Epithelial cell of esophagus (primary cell): ENCODE measurements at places on chromosomes 7 and 10.

DNA sequence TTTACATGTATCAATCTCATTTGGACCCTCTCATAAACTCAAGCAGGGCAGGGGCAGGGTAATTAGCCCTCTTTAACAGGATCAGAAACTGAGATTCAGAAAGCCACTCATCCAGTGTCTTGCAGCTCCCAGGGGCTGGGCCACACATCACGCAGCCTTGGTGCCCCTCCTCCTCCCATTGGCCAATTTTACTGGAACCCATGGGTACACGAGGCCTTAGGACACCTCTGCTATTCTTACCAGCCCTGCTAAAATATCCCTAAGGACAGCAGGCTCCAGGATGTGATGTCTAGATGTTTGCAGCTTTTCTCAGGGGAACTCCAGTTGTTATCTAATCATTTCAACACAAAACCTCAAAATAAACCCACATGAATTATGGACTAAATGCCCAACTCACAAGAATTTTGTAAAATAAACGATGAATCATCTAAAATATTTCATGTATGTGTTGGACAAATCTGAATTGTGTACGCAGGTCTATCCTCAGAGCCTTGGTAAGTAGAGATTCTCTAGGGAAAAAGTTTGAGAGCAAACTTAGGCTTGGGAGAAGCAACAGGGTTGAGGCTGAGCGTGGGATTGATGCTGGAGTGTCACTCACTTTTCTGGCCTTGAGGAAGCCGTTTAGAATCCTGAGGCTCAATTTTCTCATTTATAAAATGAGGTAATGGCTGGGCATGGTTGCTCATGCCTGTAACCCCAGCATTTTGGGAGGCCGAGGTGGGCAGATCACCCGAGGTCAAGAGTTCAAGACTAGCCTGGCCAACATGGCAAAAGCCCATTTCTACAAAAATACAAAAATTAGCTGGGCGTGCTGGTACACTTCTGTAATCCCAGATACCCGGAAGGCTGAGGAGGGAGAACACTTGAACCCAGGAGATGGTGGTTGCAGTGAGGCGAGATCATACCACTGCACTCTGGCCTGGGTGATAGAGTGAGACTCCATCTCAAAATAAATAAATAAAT, 69.7 kb upstream of the TNS3 start:
- peak; percentile 53 for DNase-seq

GRCh38 chr10:19654576-19654975, 161.7 kb upstream of the PLXDC2 start:
- DNase-seq: peak; percentile 76

DNA sequence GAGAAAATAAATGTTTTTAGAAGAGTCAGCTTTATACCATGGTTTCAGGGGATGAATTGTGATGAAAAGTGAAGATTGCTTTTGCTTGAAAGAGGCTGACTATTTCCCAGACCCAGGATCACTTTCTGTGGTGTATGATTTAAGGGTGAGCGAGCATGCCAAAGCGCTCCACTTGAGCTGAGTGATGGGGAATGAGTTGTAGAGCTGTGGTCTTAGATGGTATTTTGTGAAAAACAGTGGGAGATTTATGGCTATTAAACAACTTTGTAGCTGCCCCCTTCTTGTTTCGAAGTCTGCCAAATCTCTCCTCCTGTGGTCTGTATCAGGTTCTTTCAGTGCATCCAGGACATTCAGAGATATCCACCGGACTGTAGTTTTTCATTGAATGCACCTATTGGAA, 888.2 kb downstream of the LRMDA start:
- no peak for DNase-seq

- peak; percentile 83 for DNase-seq
Observed at GRCh38 chr7:151940048-151940811, 16.0 kb upstream of the GALNTL5 start.

DNA sequence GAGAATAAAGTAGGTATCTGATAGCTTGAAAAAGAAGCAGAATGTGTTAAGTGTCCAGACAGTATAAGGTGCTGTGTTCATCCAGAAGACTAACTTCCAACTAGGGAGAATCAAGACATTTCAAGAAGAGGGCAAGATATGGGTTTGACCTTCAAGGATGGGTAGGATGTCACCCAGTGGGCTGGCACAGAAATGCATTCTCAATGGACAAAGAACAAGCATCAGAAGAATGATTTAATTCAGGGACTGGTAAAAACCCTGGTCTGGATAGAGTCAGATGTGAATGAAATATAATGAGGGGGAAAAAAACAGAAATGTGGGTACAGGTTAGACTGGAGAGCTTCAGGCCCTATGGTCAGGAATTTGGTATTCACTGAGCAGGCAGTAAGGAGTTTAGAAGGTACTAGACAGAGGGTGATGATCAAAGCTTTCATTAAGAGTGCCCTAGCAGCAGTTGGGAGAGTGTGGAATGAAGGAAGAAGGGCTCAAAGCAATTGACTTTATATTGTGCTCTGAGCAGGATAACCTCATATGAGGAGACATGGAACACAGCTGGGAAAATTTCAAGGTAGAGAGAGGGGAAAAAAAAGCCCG, 180.7 kb upstream of the ANK3 start:
- DNase-seq: no peak

DNA sequence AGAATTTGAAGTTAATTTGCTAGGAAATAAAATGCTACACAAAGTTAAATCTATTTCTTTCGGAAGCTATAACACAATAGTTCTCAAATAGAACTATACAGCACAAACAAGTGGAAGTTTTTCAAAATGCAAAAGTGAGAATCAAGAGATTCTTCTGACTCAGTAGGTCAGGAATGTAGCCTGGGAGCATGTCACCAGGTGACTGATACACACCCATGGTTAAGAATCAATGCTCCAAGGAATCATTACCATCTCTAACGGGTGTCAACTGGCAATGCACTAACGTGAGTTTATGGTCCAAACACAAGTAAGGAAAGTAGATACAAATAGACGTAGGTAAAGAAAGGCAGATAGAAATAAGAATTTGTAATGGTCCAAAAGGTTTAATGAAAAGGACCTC, 170.5 kb downstream of the SRPK2 start:
- DNase-seq: peak; percentile 86

- DNase-seq: peak; percentile 57
Observed at GRCh38 chr7:7707806-7708205, 10.6 kb downstream of the RPA3 start.

DNA sequence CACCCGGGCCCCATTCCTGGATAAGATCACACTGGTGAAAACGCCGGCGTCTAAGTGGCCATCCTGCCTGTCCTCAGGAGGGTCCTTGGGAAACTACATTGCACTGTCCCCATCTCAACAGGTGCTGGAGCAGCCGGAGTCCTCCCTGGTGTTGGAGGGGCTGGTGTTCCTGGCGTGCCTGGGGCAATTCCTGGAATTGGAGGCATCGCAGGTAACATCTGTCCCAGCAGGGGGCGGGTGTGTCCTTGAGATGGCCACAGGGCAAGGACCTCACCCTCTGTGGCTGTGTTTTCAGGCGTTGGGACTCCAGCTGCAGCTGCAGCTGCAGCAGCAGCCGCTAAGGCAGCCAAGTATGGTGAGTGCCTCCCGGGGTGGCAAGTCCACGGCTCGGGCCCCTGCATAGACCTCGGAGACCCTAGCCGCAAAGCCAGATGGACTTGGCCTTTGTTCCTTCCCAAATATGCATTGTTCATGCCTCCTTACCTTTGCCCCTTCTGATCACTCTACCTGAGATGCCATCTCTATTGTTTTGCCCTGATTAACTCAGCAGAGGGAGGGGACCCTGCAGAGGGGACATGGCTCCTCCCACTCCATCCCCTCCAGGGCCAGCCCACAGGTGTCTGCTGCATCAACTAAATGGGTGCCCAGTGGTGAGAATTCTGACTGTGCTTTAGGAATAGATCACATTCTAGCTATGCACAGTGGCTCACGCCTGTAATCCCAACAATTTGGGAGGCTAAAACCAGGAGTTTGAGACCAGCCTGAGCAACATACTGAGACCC, 23.8 kb downstream of the ELN start:
- peak; percentile 42 for DNase-seq

DNA sequence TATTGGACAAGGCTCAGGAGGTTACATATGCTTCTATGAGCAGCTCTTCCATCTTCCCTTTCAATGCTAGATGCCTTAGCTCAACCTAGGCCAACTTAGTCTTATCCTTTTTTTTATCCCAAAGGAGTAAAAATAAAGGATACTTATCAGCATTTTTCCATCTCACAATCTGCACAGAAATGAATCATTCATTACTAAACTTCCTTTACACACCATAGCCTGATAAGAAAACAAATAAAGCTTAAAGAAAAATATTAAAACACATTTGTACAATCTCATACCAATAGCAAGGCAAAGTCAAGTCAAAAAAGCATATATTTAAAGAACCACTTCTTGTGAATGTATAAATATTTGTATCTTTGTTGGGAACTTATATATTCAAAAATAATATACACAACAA, 407.4 kb downstream of the GRM8 start:
- no peak for DNase-seq
